ENCODE measurements at places on chromosomes 2 and 18.
A peak's percentile ranks its signal among the peaks of the same experiment; 100 is the strongest.

- peak; percentile 87 for DNase-seq
Measured at GRCh38 chr2:100606726-100607343, 44.0 kb downstream of the PDCL3 start.

DNA sequence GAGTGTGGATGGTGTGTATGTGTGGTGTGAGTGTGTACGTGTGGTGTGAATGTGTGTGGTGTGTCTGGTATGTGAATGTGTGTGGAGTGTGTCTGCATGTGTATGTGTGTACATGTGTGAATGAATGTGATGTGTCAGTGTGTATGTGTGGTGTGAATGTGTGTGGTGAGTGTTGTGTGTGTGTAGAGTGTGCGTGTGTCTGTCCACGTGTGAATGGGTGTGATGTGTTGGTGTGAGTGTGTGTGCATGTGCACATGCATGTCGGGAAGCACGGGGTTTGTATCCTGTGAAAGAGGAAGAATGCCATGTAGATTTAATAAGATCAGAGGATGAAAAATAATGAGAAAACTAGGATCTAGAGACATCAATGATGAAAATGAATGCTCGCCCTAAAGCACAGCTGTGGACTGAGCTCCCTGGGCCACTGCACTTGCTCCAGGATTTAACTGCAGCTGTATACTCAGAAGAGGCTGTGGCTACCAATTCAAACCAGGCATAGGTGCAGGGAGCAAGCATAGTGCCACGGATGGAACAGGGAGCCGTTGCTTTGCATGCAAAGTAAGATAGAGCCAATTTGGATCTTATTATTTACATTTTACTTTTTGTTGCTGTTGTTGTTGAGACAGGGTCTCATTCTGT, 122.7 kb downstream of the DOCK10 start:
- DNase-seq, result no peak

DNA sequence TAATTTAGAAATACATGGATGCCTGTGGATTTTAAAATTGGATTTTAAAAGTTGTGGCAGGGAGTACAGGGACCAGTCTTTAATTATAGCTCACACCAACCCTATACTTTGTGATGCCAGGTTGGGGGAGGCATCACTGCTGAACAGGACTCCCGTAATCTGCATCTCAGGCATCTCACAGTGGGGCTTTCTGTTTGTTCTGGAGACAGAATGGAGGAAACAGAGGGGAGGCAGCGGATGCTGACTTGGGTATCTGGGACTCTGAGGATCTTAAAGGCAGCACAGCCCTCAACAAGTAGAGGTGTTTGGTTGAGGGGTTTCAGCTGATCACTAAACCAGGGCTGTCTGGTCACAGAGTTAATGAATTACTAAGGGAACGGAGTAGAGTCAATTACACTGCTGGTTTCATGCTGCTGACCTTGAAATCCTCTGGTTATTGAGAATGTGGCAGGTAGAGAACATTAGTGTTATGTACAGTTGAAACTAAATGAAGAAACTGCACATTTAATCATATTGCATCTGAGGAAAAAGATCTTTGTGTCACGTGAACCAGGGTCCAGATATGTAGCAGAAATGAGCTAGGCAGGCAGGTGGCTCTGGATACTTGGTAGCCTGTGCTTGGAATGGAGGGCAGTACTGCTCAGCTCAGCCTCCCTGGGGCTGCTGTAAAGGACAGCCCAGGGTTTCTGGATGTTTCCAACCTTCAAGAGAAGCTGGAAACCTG, 40.3 kb downstream of the FHOD3 start:
- DNase-seq, result no peak

- DNase-seq, result no peak
Measured at GRCh38 chr2:159614534-159615366, 1.6 kb downstream of the BAZ2B start.

GRCh38 chr2:138787053-138787666, 7.0 kb upstream of the NXPH2 start:
- DNase-seq, result no peak

- no peak for DNase-seq
Measured at GRCh38 chr18:48728204-48728833, 189.5 kb downstream of the CTIF start.

- no peak for DNase-seq
Measured at GRCh38 chr2:151361674-151362370, 4.4 kb downstream of the TNFAIP6 start.

DNA sequence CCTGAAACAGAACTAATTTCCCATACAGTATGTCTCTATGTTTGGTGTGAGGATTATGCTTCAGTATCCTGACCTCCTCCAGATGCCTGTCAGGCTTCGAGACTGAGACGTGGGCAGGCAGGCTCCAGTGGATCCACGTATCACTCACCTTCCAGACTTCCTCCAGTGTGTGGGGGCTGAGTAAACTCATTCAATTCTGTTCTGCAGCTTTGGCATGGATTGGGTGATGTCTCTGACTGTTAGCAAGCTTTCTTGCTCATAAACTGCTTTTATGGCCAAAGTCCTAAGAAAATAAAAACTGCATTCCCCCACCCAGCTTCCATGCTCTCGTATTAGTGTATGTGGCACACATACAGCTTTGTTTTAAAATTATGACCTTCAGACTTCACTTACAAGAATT, 53.6 kb downstream of the CCDC93 start:
- no peak for DNase-seq

- DNase-seq, result no peak
Measured at GRCh38 chr2:177698281-177698680, 305.7 kb downstream of the AGPS start.

- no peak for DNase-seq
Measured at GRCh38 chr18:46262856-46263255, 158.7 kb downstream of the HAUS1 start.

- no peak for DNase-seq
Measured at GRCh38 chr18:36771245-36771644, 57.6 kb downstream of the TPGS2 start.

GRCh38 chr2:98546186-98546585, 62.1 kb downstream of the COA5 start:
- DNase-seq, result no peak

DNA sequence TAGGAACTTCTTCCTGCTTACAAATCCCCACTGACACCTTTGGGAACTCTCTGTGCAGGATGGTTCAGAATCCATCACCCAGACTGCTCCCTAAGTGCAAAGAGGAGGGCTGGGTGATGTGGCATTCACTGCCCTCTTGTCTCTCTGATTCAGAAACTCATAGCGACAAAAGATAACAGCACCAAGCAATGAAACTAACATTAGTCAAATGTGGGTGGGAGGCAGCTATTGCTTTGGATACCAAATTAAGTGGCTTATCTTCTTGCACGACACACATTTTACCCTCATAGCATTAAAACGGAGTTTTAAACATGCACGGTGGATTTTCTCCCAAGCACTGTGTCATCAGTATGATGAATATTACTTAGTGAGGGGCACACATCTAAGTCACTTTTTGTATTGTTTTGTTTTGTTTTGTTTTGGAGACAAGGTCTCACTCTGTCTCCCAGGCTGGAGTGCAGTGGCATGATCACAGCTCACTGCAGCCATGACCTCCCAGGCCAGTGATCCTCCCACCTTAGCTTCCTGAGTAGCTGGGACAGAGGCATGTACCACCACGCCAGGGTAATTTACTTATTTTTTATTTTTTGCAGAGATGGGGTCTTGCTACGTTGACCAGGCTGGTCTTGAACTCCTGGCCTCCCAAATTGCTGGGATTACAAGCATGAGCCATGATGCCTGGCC, 40.9 kb upstream of the NEB start:
- DNase-seq, result no peak

DNA sequence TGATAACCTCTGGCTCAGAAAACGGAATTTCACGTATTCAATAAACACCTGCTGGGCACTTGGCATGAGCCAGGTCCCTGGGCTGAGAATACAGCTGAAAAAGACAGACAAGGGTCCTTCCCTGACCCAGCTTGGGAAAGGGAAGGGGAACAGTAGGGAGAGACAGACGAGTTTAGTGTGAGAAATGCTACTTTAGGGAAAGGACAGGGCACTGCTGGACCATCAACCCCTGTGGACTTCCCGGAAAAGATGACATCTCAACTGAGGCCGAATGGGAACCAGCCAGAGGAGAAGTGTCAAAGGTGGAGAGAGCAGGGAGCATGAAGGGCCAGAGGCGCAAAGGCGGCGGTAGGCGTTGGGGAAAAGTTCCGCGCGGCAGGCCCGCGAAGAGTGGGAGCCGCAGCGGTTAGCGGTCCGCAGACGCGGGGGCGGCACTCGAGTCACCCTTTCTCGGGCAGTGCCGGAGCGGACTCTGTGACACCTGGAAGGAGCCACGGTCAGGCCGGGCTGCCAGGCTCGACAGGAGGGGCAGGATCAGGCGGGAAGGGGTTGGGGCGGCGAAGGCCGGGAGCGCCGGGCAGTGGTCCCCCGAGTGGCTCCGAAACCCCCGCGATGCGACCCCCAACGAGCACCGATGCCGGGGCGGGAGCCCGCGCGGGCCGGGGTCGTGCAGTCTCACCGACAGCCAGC, 519 bp downstream of the TEX261 start:
- DNase-seq, result no peak

DNA sequence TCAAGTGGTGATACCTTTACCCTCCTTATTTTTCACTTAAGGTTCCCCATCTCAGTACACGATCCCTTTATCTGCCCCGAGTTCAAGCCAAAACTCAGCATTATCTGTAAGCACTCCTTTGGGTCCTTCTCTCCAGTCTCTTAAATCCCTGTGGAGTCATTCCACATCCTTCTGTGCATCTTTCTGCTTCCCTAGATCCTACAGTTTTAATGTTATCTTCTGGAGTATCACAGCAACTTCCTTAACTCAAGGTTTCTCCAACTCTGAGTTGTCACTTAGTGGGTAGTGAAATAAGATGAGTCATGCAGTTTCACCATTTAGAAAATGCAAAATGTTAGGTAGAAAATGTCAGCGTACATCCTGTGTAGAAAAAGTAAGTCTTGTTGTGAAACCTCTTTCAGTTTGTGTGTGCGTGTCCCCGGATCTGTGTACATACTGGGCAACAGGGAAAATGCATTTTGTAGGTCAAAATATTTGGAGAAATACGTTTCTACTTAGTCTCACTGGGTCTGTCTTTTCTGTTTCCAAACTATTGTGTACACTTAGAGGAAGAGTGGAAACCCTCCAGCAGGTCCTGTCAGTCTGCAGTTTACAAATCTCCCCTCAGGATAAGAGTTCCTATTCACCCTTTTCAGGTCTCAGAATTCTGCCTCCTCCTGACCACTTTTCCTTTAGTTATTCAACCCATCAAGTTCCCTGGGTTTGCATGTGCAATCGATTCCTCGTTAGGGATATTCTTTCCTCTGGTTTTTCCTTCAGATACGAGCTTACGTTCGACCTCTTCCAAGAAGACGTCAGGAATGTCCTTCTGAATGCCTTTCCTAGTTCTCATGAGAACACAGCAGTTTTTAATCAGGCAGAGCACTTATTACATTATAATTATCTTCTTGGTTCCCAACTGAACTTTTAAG, 154.8 kb downstream of the TGIF1 start:
- DNase-seq, result no peak

DNA sequence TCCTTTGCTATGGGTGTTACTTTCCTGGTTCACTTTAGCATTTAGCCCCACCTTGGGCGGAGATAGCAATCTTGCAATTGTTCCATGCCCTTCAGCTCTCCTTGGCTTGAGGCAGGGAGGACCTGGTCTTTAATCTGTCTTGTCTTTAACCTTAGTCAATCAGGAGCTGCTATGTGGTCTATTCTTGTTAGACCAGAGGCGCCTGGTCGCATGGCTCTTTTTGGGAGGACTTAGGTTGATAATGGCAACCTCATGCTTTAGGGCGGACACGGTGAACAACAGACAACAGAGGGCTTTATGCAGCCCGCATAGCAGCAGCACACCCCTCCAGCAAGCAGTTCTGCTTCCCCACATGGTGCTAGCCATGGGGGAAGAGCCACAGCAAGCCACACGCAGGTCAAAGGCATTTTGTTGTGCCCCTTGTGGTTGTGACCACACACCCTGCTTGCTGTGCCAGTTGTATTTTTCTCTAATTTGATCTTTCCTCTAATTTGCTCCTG, 17.7 kb upstream of the ZDBF2 start:
- DNase-seq, result no peak

GRCh38 chr2:24421668-24422067, 61.3 kb upstream of the ITSN2 start:
- DNase-seq, result no peak

- no peak for DNase-seq
Measured at GRCh38 chr18:27142891-27143290, 42.2 kb downstream of the CHST9 start.

DNA sequence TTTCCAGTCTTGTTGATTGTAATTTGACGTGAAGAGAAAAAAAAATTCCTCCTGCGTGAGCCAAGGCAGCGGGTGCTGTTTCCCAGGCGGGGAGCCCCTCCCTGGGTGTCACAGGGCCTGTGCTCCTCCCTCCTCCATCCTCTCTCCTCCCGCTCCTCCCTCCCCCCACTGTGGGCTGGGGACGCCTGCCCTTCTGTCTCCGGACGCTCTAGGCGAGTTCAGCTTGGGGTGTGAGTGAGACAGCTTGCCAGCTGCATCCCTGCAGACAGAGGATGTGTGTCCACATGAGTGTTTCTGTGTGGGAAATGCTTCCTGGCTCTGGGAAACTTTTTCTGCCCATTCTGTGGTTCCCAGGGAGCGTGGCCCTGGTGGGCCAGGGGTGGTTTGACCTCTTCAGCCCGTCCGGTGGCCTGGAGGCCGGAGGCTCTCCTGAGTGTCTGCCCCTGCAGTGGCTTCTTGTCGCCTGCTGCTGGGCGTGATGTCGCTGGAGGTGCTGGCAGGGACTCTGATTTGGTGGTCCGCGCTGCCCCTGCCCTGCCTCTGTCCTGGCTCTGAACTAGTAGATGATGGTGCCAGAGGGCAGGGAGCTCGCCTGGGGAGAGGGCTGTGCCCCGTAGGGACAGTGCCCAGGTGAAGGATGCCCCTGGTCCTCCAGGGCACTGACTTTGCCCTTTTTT, 96.4 kb downstream of the USP40 start:
- peak; percentile 33 for DNase-seq

- no peak for DNase-seq
Measured at GRCh38 chr2:231701456-231702373, 6.6 kb upstream of the PTMA start.

DNA sequence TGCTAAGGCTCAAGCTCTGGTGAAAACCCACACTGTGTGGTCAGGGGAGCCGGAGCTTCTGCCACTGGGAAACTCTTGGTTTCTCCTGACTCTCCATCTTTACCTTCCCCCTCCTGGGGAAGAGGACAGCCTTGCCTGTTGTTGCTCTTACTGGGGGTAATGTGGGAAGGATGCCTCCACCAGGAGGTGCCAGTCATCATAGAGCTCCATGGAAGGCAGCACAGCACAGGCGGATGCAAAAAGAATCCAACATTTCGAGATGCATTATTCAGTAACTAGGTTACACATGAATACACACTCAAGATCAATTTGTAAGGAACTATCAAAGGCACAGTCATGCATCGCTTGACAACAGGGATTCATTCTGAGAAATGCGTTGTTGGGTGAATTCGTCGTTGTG, 322.6 kb downstream of the AFF3 start:
- no peak for DNase-seq

GRCh38 chr18:78565240-78565639, 414.4 kb upstream of the SALL3 start:
- no peak for DNase-seq

- DNase-seq, result no peak
Measured at GRCh38 chr18:36627637-36628036, 201.2 kb downstream of the TPGS2 start.

All from spinal cord (tissue), 10 donors.